Germinal center (tissue), 1 donor: ENCODE measurements at places on chromosomes 3 and 15.

GRCh38 chr15:57215326-57215725, 161.0 kb upstream of the CGNL1 start:
- no peak for DNase-seq

GRCh38 chr3:15860014-15860934, 62.5 kb upstream of the ANKRD28 start:
- DNase-seq: peak; percentile 10

DNA sequence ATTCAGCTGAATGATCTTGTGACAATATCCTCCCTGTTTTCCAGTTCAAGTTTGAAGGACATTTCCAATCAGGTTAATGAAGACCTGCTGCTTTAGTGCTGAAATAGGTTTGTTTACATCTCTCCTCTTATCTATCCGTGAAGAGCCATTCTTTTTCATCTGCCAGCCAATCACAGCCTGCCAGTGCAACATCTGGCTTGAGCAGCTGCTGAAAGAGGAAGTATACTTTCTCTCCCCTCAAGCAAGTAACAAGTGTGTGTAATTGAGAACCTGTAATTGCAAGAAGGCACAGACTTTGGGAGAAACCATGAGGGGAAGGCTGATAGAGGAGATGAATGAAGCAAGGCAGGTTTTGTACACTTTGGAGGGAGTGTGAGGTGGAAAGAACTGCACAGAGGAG, 404.3 kb downstream of the AGBL1 start:
- no peak for DNase-seq

GRCh38 chr3:177513815-177514610, 316.7 kb upstream of the TBL1XR1 start:
- no peak for DNase-seq

GRCh38 chr3:43512754-43513404, 108.9 kb downstream of the ANO10 start:
- no peak for DNase-seq

DNA sequence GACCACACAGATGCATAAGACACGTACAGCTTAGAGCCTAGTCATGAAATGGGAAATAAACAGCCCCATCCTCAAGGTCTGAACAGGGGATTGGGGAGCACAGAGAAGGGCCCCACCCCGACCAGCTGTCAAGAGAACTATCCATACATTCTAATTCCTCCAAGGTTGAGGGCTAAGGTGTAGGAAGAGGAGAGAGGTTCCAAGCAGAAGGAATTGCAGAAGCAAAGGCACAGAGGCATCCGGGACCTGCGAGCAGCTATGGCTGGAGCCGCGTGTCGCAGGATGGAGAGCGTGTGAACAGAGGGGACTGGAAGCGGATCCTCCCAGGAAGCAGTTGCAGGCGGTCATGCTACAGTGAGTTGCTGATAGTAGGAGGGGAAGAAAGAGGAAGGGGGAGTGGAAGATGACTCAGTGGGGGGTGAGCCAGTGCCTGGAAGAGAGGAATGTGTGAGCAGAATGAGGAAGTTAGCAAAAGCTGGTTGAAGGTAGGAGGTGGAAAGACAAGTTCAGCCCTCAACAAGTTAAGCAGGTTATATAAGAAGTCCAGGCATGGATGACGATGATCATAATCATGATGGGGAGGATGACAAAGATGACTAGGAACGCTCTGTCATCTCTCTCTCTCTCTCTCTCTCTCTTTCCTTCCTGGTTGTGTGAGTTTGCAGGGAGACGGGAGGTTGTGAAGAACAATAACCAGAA, 89.7 kb downstream of the LIPC start:
- no peak for DNase-seq

GRCh38 chr3:137071104-137071503, 113.3 kb downstream of the IL20RB start:
- no peak for DNase-seq

- DNase-seq: no peak
Observed at GRCh38 chr3:11899826-11900225, 53.1 kb upstream of the TAMM41 start.

DNA sequence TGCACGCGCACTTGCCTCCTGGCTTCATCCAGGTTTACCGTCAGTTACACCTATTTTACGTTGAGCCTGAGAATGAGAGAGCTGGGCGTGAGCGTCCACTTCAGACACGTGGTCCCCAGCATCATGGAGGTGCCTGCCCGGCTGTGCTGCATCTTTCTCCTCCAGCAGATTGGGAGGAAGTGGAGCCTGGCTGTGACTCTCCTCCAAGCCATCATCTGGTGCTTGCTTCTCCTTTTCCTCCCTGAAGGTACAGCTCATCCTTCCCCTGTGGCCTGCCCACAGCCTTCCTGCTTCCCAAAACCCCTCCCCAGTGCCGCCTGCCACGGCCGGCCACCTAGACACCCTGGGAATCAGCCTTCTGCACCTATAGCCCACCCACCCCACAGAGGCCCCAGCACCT, 31.6 kb downstream of the SLC22A14 start:
- no peak for DNase-seq

DNA sequence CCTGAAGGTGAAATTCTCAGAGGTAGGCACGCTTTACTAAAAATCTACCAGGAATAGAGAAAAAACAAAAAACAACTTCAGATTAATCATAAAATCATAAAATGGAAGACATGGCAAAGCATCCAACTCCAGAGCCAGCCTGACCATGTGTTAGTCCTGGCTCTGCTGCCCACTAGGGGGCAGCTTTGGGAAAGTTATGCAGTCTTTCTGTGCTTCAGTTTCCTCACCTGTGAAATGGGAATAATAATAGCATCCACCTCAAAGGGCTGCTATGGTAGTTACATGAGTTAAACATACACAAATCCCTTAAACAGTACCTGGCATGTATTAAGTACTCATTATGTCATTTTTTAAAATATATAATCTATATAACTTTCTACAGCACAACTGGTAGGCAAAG, 52.3 kb downstream of the WNT5A start:
- peak; percentile 29 for DNase-seq

DNA sequence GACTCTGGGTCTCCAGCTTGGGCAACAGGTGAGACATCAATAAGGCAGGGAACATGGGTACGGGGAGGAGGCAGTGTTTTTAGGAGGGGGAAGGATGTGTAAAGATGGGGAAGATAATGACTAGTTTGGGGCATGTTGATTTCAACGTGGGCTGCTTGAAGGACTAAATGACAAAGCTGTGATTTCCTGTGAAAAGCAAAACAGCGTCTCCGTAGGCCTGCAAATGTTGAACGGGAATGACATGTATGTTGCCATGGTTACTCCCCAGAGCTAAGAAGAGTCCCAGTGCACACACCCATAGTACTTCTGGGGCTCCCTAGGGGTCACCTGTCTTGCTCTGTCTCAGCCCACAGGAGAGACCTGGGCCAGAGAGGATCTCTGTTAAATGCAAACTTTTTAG, 71.3 kb upstream of the ETV5 start:
- no peak for DNase-seq

DNA sequence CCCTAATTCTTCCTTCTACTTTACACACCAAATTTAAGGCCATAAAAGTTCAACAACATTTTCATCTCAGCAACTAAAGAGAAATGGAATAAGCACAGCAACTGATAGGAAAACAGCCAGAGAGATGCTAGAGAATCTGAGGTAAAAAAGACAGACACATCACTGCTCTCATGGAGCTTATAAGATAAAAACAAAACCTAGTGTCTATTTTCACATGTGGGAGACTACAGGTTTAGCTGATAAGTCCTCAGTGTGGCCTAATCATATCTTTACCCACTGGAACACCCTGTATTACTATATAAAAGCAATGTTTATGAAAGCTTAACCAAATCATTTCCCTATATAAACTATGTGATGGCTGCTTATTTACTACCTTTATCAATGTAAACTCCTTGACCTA, 33.0 kb downstream of the KPNA4 start:
- DNase-seq: no peak

GRCh38 chr3:28850186-28850585, 430.7 kb upstream of the RBMS3 start:
- DNase-seq: no peak

DNA sequence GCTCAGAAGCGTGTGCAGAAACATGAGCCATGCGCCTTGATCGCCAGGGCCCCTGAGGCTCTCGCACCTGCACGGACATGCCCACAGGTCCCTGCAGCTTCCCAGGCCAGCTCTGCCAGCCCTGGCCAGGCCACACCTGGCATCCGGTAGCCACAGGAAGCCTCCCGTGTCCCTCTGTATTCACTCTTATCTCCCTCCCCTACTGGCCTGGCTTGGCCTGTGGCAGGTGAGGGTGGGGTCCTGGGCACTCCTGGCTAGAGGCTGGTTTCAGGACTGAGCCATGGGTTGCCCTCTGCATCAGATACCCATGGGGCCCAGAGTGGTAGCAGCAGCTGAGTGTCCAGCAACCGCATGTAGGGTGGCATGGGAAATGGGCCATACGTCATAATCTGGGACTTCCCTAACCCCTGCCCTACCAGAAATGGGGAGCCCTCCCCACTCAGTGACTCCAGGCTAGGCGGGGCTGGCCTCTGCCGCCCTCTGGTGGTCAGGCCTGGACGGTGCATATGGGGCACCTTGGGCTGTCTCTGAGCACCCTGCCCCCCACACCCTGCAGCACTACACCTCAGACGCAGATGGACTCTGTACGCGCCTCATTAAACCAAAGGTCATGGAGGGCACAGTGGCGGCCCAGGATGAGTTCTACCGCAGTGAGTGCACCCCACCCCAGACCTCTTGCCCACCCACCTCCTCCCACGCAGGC, 12.6 kb upstream of the LMAN1L start:
- DNase-seq: peak; percentile 93

- DNase-seq: no peak
Observed at GRCh38 chr3:30810625-30811024, 83.8 kb downstream of the GADL1 start.

GRCh38 chr3:14412831-14413380, 10.5 kb downstream of the SLC6A6 start:
- DNase-seq: no peak

DNA sequence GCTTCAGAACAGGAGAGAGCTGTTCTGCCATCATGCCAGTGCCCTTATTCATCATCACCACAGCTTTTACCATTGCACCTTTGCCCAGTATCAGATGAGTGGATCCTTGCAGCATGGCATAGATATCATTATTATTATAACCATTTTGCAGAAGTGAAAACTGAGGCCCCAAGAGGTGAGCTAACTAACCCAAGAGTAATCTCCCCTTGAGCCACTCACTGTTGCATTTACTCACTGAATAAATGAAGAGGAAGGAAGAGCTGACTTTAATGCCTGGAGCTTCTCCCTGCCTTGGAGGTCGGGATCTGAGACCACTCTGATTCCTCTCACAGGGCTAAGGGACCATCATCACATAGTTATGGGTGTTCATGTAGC, 32.0 kb downstream of the HRH1 start:
- DNase-seq: no peak

DNA sequence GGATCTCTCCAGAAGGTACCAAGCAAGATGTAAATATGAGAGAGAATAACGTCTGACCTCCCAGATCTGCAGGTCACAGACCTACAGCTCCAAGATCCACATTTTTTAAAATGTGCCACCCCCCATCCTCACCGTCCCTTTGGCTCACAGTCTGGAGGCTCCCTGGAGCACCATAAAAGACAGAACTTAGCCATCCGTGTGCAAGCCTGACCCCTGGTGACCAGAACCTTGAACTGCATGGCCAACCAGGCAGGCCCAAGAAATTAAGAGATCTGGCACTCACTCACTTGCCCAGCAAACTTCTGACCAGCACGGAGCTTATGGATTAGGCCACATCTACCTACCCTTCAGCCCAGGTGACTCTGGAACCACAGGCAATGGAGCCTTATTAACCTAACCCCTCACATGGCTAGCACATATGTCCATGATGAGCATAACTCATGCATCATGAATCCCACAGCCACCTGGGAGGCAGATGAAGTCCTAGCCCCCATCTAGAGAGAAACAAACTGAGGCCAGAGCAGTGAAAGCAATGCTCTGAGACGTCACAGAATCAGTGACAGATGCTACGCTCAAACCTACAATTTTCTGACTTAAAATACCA, 275.3 kb downstream of the UACA start:
- peak; percentile 81 for DNase-seq

DNA sequence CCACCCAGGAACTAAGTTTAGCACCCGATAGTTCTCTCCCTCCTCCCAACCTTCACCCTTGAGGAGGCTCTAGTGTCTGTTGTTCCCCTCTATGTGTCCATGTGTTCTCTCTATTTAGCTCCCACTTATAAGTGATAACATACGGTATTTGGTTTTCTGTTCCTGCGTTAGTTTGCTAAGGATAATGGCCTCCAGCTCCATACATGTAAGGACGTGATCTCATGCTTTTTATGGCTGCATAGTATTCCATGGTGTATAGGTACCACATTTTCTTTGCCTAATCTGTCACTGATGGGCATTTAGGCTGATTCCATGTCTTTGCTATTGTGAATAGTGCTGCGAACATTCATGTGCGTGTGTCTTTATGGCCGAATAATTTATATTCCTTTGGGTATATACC, 66.9 kb upstream of the TRA2B start:
- no peak for DNase-seq

DNA sequence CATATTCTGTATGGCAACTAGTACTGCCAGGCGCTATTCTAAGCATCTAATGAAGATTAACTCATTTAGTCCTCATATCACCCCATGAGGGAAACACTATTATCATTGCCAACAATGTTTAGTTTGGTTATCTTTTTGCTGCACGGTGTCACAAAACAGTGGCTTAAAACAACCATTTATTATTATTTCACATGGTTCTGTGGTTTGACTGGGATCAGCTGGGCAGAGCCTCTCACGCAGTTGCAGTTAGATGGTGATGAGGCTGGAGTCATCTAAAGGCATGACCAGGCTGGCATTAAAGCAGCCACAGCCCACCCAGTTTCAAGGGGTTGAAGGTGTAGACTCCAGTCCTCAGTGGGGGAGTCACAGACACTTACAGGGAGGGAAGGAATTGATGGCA, 32.8 kb upstream of the RASA2 start:
- no peak for DNase-seq

GRCh38 chr3:18111796-18112232, 313.3 kb downstream of the SATB1 start:
- DNase-seq: no peak

- no peak for DNase-seq
Observed at GRCh38 chr3:184872200-184872599, 60.2 kb downstream of the VPS8 start.

DNA sequence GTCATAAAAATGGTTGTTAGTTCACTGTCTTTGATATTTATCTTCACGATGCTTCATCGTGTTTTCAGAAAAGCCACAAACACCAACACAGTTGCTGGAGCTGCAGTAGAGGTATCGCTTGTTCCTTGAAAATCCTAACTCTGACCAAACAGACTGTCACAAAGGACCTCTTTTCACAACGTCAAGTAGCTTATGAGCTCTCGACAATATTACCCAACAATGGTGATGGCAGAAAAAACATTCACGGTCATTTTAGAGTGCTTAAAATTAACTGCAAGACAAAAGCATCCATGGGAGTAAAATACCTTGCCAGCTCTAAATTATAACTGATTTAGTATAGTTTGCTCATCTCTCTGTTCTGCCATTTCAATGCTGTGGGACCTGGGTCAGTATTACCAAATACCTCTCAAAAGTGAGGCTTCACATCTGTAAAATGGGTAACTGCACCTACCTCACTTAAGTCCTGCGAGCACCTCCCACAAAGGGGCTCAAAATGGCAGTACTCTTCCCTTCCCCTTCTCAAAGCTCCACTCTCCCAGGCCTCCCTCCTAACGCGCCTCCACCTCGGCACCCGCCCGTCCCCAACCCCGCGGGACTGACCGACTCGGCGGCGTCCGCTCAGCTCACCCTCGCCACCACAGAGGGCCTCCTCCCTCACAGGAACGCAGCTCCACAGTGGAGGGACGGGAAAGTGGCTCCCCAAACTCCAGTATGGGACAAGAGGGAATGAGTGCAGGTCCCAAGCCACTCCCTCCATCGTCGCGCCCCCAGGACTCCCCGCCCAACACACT, 546 bp downstream of the TRIM59 start:
- DNase-seq: peak; percentile 52
